ENCODE measurements at places on chromosomes 2 and 18.

GRCh38 chr18:35326695-35327387 lies 17.4 kb downstream of the ZNF24 start:
- DNase-seq: no peak

DNA sequence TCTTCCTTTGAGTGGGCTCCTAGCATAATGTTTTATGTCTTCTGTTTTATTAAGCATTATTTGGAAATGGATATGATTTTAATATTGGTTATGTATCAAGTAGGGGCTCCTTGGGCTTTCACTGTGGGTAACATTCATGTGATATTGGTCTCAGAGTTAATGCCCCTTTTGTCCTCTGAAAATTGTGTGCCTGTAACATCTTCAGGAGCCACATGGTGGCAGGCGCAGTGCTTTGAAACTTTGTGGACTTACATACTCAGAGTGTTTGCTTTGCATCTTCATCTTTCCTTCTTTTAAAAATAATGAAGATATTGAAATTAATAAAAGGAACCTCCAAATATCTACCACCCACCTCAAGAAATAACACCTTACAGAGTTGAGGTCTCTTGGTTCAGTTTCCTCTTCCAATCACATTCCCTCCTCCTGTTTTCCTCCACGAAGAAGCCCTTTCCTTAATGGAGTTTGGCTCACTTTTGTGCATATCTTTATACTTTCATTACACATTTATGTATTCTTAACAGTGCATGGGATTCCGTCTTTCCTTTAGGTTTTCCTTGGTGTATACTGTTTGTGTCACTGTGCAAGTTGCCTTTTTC lies 73.5 kb downstream of the LIMS1 start:
- peak; percentile 24 for DNase-seq

GRCh38 chr2:240820607-240821428 lies 799 bp upstream of the KIF1A start:
- no peak for DNase-seq

GRCh38 chr2:64951306-64951953 lies 37.8 kb upstream of the SLC1A4 start:
- DNase-seq: no peak

DNA sequence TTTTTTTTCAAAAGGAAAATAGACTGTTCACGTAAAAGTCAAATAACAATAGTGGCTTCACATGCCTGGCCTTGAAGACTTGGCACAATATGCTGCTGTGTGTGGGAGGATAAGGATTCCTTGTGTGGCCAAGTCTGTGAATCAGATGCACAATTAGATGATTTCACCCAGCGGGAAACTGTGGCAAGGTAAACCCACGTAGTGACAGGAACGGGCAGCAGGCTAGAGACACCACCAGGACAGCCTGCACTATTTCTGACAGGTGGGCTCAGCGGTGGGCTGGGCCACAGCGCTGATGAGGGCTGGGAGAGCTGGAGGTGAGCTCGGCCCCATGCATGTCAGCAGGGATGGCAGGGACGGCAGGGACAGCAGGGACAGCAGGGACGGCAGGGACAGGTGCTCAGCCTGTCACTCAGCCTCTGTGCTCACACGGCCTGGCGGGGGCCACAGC lies 21.6 kb downstream of the SNORC start:
- no peak for DNase-seq

GRCh38 chr2:85893428-85894258 lies 4.9 kb upstream of the ST3GAL5 start:
- DNase-seq: no peak

GRCh38 chr2:205482399-205483081 lies 199.8 kb upstream of the NRP2 start:
- DNase-seq: no peak

DNA sequence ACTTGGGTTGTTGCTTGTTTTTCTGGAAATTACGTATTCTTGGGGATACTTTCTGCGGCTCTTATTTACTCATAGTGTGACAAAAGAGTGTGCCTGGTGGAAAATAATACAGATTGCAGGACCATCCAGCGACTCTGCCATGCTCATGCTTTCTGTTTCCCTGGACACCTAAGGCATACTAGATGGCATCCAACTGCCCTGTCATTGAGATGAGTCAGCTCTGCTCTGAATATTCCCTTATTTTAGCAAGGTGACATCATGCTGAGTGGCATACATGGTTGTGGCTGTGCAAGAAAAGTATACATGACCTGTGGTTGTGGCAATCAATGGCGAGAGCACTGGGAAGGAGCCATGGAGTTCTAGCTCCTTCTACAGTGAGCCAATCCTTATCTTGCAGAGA lies 471.0 kb downstream of the TMEM182 start:
- DNase-seq: no peak

DNA sequence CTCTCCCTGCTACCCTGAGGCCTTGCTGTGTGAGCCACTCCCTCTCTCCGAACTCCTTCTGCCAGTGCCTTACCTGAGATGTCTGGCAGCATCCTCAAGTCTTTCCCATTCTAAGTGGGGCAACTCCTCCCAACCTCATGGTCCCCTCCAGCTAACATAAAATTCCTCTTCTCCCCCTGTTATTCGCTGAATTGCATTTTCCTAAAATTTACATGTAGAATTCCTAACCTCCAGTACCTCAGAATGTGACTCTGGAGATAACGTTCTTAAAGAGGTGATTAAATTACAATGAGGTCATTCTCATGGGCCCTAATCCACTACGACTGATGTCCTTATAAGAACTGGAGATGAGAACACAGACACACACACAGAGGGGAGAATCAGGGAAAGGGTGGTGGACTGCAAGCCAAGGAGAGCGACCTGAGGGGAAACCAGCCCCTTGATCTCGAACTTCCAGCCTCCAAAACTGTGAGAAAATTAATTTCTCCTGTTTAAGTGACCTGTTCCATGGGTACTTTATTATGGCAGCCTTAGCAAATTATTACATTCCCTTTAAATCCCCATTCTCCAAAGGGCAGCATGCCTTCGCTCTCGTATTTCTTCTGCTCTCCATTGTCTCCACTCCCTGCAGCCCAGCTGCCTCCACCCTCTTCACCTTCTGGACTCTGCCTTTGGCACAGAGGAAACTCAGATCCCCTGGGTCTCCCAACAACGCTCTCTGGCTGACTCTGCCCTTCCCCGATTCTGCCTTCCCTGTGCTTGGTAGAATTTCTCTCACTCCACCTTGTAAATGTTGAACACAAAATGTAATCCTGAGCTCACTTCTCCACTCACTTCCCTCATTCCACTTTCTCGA lies 70.5 kb downstream of the TGIF1 start:
- DNase-seq: no peak

- no peak for DNase-seq
Observed at GRCh38 chr2:63378589-63378988, 209.7 kb downstream of the WDPCP start.

- peak; percentile 52 for DNase-seq
Observed at GRCh38 chr2:134118279-134119116, 135.4 kb upstream of the MGAT5 start.

GRCh38 chr2:179877601-179878364 lies 16.4 kb upstream of the ZNF385B start:
- DNase-seq: no peak

DNA sequence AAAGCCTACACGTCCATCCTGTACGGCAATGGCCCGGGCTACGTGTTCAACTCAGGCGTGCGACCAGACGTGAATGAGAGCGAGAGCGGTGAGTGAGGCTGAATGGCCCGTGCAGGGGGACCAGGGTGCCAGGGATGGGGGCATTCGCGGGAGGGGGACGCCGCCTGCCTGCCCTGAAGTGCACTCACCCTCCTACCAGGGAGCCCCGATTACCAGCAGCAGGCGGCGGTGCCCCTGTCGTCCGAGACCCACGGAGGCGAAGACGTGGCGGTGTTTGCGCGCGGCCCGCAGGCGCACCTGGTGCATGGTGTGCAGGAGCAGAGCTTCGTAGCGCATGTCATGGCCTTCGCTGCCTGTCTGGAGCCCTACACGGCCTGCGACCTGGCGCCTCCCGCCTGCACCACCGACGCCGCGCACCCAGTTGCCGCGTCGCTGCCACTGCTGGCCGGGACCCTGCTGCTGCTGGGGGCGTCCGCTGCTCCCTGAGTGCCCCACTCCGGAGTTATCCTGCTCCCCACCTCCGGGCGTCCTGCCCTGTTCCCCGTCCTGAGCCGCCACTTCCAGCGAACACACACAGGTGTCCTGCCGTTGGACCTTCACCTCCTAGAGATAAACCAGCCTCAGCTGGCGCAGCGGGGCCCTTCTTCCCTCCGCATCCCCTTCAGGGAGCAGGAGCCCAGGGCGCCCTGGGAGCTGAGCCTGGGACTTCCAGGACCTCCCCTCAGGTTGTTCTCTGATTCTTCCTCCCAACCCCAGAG lies 2.9 kb downstream of the ALPI start:
- no peak for DNase-seq

DNA sequence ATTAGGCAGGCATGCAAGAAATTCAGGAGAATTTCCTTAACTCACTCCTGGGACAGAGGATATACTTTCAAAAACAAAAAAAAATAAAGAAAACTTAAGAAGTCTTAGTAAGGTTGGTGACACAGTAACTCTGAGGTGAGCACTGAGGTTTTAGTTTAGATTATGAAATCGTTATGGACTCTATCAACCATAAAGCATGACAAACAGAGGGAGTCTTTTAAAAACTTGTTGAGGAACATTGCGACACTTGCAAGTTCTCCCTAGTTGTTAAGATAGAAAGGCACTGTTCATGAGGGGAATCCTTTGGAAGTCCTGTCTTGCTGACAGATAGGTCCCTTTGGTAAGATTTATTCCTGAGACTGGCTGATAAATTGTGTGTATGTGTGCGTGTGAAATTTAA lies 194.3 kb upstream of the ERBB4 start:
- DNase-seq: no peak

GRCh38 chr2:98824256-98825019 lies 93.5 kb upstream of the MGAT4A start:
- DNase-seq: no peak

DNA sequence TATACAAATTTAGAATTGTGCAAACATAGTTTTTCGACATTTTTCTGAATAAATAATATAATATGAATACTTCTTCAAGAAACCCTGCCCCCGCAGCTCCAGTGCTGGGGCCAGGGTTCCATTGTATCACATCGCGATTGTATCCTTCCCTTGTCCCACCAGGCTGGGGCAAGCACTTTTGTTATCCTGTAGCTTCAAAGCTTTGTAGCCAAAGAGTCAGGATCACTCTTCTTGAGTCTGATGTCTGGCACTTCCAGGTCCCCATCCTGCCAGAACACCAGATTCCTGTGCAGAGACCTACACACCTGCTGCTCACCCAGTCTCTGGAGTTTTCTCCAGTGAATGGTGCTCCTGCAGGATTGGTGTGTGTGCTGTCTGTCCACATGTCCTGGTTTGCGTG lies 186.9 kb downstream of the ASB1 start:
- no peak for DNase-seq

DNA sequence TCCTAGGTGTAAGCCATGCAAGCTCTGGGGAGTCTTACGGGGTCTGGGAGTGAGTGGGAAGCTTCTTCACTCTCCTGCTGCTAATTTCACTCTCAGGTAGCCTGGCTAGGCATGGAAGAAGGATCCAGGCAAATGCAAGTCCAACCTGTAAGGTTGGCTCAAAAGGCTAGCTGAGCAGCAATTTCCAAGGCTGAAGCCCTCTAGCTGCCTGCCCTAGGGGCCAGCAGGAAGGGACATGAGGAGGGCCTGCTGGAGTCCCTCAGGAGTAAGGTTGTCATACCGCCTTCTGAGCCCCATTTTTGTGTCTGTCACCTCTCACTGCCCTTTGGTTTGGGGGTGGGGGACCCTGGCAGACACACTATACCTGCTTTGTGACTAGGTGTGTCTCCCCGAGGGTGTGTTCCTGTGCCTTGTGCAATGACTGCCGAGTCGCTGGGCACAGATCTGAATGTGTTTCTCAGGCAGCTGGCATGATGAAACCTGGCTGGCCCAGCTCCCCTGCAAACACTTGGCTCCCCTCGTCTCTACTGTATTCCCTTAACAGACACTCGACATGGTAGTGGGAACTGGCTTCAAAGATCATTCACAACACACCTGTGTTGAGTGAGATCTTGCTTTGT lies 123.9 kb upstream of the FAM136A start:
- no peak for DNase-seq

- no peak for DNase-seq
Observed at GRCh38 chr2:119488245-119489214, 35.8 kb downstream of the SCTR start.

Data from KG1 (cell line).